Heart right ventricle (tissue), 16 donors: ENCODE measurements at places on chromosomes 3 and 15. TPM values are rescaled to one million over a fixed set of nuclear protein-coding genes. Genes with fewer than 3 reads are reported as not detected.

ZNF502 gene
- 4.6 TPM for total RNA-seq

GRAMD2A gene
- total RNA-seq: not detected

DNA sequence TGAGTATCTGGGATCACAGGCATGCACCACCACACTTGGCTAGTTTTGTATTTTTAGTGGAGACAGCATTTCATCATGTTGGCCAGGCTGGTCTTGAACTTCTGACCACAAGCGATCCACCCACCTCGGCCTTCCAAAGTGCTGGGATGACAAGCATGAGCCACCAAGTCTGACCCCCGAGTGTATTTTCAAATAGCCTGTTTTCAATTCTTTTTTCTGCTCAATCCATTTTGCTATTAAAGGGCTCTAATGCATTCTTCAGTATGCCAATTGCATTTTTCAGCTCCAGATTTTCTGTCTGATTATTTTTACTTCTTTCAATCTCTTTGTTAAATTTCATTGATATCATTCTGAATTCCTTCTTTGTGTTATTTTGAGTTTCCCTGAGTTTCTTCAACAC, 5.8 kb downstream of the OR5H6 start:
- DNase-seq: no peak

DNA sequence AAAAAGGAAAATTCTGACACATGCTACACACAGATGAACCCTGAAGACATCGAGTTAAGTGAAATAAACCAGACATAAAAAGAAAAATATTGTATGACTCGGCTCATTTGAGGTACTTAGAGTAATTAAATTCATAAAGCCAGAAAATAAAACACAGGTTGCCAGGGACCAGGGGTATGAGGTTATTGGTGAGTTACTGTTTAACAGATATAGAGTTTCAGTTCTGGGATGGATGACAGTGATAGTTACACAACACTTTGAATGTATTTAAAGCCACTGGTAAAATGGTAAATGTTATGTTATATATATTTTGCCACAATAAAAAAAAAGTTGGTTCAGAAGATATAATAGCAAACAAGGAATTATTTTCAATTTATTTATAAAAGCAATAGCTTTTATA, 436.1 kb upstream of the WNT5A start:
- no peak for DNase-seq

GRCh38 chr3:79473993-79474392, 293.8 kb downstream of the ROBO1 start:
- DNase-seq: no peak

DNA sequence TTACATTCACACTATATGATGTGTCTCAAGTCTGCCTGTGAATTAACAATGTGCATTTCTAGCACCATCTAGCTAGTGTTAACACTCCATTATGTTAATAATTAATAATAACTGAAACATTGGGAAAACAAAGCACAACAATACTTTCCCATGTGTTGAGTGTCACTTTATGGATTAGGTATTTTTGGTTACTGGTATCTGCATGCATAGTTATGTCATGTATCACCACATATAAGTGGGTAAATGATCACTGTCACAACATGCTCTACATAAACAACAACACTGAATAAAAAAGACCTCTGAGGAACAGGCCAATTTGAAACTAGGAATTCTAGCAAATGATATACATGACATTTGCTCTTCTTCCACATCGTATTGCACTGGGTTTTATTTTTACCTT, 74.7 kb downstream of the MLH1 start:
- DNase-seq: no peak

GRCh38 chr3:181488536-181488935, 223.2 kb upstream of the SOX2 start:
- no peak for DNase-seq

DNA sequence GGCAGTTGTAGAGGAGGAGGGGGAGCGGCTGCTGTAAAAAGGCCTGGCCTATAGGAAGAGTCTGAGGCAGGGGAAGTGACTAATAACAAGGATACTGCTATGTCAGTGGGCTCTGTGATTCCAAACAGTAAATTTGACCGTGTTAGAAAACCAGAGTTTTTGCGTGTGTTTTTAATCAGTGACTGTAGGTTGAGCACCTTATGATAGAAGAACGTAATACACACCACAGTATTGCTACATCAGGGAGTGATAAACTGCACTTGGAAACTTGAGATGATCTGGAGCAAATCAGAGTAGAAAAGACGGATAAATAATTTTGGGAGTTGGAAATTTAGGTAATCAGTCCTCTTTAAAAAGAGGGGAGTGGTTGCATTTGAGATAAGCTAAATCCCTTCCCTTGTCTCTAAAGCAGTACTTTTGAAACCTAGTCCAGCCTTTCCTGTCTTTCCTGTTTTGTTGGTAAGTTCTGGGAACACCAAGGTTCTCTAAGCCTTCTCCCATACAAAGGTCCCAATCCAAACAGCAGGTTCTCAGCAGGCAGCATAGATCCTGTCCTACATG, 130.5 kb upstream of the NR2E3 start:
- no peak for DNase-seq

DNA sequence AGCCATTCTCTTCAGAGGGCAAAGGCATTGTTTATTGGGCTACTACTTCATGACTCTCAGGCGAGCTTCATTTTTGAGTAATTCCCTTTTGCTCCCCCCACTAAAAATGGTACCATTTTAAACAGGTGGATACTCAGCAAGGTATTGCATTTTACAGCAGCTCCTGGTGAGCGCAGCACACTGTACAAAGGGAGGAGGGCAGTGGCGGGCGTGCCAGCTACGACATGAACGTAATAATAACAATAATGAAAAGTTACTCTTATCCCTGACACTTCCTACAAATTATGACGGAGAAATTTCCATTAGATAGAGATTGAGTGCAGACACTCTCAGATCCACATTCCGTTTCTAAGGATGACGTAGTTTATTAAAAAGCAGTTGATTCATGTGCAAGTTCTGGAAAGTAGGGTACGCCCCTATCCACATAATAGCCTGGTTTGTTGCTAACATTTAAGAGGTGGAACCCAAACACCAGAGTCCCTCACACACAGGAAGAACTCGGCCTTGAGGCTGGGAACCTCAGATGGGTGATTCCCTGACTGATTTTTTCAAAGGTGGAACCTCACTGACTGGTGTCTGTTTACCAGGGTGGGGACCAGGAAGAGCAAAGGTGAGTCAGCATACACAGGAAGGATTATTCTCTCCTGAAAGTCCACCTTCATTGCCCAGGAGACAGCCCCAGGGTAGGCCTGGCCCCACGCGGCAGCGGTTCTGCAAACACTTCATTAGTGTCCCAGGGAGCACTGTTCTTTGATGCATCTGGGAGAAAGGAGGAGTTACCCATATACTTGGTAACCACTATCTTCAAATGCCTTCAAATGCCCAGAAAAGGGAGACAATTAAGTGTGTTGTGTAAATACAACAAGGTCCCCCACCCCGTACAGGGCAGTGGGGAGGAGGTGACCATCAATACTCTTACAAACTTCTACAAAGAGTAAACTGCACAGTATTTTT, 69.9 kb downstream of the LDHAL6B start:
- no peak for DNase-seq

GRCh38 chr15:63324770-63325169, 47.4 kb downstream of the APH1B start:
- no peak for DNase-seq

DNA sequence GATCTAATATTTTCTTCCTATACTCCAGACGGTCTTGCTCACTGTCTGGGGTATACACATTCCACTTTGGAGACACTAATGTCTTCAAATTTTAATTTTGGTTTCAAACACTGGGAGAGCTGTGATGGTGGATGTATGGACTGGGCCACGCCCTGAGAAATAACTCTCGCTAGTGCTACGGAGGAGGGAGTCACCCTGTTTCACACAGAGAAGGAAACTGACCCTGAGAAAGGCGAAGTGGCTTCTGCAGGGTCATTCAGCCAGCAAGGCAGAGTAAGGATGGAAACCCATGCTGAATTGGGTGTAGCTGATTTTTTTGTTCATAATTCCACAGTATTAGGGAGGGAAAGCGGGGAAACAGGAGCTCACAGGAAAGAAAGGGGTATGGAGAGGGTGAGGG, 8.6 kb upstream of the SKIC8 start:
- DNase-seq: no peak

DNA sequence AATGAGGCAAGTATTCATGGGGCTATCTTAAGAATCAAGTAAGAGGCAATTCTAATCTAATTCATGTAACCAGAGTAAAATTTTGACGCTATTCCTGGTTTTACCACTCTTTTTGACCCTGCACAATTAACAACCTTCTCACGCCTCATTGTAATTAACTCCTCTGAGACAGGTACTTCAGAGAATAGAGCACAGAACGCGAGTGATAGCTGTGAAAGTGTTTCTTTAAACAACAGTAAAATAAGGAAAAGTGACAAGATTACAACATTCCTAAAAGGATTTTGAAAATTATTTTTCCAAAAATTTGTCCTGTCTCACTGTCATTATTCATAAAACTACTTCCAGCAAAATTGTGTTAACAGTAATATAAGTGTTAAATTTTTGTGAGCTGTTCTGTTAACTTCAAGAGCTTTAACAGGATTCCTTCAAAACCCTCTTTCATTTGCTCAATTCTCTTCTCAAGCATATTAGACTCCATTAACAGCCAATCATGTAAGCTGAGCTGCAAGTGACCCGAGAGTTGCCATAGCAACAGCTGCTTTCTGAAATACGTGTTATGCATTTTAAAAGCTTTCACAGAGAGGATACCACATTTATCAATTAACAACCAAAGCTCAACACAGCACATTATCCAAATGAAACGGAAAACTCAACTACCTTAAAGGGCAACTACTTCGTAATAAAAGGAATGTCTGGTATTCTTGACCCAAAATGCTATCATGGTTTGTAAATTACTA, 93.1 kb downstream of the STAG1 start:
- DNase-seq: no peak
